HFF-Myc (cell line): ENCODE measurements at places on chromosomes 16 and 17.

GRCh38 chr17:38509772-38510420 lies 81.6 kb downstream of the ARHGAP23 start:
- no peak for DNase-seq

- DNase-seq = no peak
Measured at GRCh38 chr16:88375996-88376834, 6.5 kb upstream of the ZNF469 start.

GRCh38 chr17:74843352-74843627 lies 16.4 kb downstream of the GRIN2C start:
- DNase-seq = no peak

DNA sequence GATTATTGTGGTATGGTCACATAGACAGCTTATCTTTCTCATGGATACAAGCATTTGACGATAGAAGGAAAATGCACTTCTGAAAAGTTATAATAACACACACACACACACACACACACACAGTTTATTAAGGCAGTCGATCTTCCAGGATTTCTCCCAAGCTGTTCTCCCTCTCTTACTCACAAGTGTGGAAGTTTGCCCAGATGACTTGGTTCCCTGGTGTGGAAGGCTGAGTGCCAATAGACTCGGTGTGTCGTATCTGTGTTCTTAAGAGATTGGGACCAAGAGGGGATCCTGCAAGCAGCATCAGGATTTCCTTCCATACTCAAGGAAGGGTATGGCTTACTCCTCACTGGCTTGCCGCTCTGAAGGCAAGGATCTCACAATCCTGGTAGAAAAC lies 279.6 kb downstream of the HS3ST3B1 start:
- DNase-seq = no peak

GRCh38 chr16:56998861-56999260 lies 9.5 kb downstream of the NLRC5 start:
- no peak for DNase-seq

DNA sequence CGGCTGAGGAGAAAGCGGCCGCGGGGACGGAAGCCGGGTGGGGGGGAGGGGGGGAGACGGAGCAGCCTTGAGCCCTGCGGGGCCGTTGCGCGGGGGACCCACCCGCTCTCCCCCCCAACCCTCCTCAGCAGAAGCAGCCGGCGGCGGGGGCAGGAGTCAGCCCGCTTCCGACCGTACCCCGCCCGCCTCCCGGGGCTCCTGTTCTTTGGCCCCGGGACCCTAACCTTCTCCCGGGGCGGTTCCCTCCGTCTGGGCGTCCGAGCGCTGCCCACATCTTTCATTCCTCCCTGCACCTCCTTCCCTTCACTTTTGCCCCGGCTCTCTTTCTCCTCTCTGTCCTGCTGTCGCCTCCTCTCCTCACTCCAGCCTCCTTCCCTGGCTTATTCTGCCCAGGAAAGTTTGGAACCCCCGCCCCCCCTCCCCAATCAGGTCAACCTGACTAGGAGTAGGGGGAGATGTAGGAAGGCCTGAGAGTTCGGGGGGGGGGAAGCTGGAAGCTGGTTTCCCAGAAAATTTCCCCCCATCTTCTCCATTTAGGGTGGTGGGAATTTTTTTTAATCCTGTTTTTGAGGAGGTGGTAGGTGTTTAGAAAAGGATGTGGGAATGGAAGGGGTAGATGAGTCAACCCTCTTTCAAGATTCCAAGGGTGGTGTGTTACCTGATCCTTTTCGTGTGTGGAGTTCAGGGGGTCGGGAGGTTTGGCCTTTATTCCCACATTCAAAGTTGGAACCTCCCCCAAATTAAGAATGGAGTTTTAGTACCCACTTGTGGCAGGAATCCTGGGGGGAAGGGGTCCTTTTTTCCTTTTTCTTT lies 427 bp upstream of the NLK start:
- DNase-seq = peak; percentile 20

DNA sequence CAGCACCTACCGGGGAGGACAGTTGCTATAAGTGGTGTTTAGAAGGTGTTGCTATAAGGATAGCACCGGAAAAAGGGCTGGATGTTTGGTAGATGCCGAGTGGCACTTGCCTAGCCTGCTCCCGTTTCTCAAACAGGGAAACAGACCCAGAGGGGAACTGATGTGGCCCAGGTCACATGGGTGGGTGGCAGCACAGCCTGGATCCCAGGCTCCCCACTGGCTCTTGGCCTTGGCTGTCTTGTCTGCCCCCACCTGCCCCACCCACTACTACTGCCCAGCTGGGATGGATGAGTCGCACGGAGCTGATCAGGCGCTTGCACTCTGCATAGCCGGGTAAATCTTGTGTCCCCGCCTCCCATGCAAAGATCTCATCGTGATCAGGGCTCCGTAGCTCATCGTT lies 7.2 kb downstream of the SMTNL2 start:
- DNase-seq = no peak

GRCh38 chr16:73483076-73483791 lies 435.3 kb upstream of the ZFHX3 start:
- no peak for DNase-seq

DNA sequence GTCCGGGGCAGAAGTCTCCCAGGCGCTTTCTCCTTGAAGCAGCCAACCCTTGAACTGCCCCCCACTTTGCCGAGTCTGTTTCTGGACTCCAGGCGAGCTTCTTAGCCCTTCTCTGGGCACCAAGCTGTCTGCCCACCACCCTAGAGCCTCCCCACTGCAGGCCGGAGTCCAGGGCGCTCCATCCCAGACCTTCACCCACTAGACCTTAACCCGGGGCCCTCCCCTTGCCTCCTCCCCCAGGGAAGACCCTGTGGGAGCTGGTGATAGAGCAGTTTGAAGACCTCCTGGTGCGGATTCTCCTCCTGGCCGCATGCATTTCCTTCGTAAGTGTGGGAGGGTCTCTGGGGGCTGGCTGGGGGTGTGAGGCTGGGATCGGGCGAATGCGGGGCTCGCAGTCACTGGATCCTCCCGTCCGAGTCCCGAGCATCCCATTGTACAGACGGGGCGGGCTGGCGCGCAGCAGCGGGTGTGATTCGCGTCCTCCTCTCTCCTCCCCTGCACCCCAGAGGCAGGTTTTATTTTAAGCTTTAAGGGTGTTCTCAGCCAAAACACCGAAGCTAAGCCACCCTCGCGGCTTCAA lies 1.1 kb downstream of the ATP2A1 start:
- no peak for DNase-seq

DNA sequence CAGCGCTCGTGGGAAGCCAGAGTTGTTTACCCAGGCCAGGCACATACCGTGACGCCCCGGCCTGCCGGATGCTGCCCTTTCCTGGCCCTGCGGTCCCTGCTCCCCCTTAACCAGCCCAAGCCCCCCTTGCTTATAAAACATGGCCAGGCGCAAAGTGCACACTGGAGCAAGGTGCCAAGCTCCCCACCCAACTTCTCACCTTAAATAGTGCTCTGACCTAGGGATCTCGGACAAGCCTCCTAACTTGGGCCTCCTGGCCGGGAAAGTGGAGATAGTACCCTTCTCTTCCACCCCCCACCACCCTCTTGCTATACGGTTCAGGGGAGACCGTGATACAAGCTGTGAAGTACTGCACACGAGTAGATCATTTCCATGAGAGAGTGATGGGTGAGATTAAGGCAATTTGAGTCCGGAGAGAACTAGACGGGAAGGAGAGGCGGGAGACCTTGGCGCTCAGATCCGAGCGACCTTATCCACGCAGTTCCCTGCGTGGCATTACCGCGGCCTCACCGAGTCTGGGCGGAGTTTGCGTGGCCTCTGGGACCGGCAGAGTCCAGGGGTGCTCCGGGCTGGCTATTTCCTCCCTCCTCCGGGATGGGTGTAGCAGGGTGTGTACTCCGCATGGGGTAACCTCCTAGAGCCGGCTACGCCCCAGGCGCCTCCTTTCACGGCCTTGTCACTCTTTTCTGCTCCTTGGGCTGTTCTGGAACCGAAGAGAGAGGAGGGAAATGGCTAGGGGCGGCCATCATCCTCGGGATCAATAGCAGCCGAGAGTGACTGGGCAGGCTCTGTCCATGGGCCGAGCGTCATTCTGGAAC lies 4.4 kb upstream of the LHX1 start:
- DNase-seq = no peak

DNA sequence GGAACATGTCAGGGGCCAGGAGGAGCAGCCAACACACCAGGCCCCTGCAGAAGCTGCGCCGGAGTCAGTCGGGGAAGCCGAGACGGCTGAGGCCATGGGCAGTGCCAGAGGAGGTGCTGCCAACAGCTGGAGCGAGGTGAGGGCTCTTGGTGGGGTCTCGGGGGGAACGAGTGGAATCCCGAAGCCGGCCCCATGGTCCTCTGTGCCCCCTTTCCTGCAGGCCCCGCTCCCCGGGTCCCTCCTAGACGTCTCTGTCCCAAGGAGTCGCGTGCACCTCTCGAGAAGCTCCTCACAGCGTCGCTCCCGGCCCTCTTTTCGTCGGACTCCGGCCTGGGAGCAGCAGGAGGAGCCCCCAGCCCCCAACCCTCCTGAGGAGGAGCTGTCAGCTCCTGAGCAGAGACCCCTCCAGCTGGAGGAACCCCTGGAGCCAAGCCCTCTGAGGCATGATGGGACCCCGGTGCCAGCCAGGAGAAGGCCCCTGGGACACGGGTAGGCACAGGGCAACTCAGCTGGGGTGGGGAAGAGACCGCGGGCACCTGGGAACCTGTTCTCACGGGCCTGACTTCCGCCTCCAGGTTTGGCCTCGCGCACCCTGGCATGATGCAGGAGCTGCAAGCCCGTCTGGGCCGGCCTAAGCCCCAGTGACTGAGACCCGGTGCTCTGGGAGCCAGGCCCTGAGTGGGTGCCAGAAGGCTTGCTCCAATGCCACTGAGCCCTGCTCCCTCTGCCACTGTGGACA lies 3.6 kb downstream of the APOBR start:
- DNase-seq = no peak

GRCh38 chr17:46766493-46767491 lies 51.7 kb downstream of the WNT3 start:
- no peak for DNase-seq

DNA sequence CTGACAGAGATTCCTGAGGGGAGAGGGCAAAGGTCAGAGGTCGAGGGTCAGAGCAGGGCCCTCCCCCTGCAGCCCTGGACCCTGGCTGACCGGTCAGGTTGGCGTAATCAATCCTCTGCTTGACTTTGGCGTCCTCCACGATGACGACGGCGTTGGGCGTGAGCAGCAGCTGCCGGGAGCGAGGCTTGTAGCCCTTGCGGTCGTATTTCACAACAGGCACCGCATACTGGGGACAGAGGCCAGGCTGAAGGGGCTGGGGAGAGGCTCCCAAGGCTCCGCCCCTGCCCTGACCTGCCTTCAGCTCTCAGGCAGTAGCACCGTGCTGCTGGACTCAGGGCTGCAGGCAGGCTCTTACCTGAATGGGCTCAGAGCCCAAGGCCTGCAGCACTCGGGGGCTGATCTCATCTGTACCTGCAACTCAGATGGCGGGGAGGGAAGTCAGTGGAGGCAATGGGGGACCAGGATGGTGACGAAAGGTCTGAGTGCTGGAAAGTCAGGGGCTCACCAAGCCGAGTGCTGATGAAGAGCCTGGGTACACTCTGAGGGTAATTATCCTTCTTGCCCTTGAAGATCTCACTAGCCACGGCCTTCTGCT lies 12.0 kb upstream of the CRK start:
- no peak for DNase-seq

- DNase-seq = no peak
Measured at GRCh38 chr17:30236766-30237165, 1.3 kb upstream of the SLC6A4 start.

DNA sequence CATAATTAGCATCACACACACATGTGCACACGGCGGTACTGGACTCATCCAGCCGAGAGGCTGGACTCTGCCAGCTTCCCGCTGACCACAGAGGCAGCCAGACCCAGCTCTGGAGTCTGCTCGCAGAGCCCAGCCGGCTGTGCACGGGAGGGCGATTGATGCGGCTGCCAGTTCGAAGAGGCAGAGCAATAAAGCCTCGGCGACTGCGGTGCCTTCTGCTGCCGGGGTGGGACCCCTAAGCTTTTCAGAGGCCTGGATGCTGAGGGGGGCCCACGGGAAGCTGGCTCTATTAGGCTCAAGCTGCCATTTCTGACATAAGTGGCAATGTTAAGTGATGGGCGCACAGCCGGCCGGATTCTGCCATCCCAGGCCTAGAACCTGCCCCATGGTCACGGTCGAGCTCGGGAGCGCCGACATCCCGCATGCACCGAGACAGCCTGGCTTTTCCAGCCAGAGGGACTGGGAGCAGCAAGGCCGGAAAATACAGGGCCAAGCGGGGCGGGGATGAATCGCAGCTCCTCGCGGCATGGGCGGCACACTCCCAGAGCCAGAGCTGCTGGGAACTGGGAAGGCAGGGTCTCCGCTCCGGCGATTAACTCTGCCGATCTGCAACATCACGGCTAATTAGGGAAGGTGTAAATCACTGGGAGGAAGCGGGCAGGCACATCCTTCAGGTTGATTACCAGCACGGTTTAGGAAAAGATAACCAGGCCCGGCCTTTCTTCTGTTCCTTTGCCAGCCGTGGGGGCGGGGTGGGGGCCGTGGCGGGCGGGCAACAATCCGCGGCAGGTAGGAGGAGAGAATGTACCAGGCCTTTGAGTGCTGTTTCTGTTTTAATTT lies 57.7 kb downstream of the TBC1D16 start:
- no peak for DNase-seq

DNA sequence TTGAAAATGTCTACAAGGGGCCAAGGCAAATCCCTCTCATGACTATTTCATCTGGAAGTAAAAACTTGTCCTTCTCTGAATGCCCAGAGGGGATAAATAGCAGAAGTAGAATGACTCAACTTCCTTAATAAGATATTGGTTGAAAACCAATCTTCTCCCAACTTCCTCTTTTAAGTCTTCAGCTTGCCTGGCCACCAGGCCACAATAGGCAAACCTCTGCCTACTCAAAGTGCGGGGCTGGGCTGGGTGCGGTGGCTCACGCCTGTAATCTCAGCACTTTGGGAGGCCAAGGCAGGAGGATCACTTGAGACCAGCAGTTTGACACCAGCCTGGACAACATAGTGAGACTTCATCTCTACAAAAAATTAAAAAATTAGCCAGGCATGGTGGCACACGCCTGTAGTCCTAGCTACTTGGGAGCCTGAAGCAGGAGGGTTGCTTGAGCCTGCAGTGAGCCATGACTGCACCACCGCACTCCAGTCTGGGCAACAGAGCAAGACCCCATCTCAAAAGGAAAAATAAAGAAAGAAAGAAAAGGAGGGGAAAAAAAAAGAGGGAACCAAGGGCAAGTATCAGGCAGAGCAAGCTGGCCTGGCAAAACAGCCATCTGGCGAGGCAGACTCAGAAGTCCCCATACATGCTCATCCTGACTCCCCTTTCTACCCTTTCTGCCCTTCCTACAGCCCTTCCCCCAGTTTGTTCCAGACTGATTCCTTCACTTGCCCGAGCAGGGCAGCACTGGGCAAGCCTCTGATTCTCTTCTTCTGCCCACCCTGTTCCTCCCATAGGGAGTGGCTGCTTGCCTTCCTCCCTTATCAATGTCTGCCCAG lies 20.6 kb downstream of the MAP3K14 start:
- DNase-seq = no peak

- no peak for DNase-seq
Measured at GRCh38 chr16:48559462-48560211, 50.3 kb downstream of the N4BP1 start.

- DNase-seq = no peak
Measured at GRCh38 chr16:19912455-19913339, 28.0 kb upstream of the GPRC5B start.
